Stimulated activated CD4-positive, alpha-beta T cell treated with anti-CD3 and anti-CD28 coated beads, Interleukin-2, amount 100 ng/mL, for 4 hours (primary cell): ENCODE measurements at places on chromosomes 4 and X.
A peak's percentile ranks its signal among the peaks of the same experiment; 100 is the strongest.

DNA sequence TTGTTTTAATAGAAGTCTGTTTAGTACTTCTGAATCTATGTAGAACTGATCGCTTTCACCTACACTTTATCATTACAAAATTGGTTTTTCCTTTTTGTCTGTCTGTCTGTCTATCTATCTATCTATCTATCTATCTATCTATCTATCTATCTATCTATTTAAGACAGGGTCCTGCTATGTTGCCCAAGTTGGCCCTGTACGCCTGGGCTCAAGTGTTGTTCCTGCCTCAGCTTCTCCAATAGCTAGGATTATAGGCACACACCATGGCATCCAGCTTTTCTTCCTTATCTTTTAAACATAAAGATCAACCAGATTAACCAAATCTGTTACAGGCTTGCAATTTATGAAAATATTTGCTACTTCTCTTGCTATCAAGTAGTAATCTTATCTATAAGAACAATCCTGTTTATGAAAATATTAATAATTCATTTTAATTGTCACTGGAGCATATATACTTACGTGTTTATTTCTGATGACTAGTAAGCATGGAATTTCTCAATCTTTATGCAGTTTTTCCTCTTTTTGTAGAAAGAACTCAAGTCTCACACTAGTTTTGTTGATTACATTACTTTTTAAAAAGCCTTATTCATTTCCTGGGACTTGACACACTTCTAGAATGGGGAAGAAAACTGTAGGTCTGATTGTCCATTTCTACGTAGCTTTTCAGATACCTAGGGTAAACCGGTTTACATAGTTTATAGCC is 24.5 kb downstream of the KIAA0232 start:
- DNase-seq: no peak

DNA sequence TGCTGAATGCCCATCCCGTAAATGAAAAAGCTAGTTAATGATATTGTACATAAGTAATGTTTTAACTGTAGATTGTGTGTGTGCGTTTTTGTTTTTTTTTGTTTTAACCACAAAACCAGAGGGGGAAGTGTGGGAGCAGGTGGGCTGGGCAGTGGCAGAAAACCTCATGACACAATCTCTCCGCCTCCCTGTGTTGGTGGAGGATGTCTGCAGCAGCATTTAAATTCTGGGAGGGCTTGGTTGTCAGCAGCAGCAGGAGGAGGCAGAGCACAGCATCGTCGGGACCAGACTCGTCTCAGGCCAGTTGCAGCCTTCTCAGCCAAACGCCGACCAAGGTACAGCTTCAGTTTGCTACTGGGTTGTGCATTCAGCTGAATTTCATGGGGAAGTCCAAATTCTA is at the start of gene SPP1:
TSS of gene SPP1 (plus strand) at position 249 of the 400 bp plus-strand sequence. CDS start 1,182 bp downstream, outside the sequence.
- DNase-seq: peak; percentile 20

GRCh38 chr4:117965622-117966021 is 68.7 kb upstream of the NDST3 start:
- DNase-seq: no peak

DNA sequence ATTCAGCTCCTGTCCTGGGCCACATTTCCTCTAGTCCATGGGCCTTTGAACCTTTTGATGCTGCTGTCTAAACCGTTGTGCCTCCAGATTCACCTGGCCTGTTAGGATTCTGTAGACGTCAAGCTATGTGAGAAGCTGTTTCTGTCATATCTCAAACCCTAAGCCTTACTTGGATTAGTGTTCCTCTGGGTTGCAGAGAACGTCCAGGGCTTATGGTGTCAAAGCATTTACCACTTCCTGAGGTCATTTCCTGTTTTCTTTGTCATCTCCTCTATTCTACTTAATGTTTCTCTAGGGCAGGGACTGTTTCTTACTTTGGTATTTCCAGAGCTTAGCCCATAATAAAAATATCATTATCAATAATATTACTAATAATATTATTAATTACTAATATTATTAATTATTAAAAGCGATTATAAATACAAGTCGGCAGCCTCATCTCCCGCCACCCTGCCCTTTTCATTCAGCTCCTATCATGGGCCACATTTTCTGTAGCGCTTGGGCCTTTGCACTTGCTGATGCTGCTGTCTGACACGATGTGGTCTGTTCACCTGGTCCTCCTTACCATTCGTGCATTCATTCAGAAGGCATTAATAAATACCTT is 19.1 kb downstream of the PRIMPOL start:
- no peak for DNase-seq

GRCh38 chrX:103330681-103331288 is 746 bp downstream of the TCEAL7 start:
- DNase-seq: no peak

DNA sequence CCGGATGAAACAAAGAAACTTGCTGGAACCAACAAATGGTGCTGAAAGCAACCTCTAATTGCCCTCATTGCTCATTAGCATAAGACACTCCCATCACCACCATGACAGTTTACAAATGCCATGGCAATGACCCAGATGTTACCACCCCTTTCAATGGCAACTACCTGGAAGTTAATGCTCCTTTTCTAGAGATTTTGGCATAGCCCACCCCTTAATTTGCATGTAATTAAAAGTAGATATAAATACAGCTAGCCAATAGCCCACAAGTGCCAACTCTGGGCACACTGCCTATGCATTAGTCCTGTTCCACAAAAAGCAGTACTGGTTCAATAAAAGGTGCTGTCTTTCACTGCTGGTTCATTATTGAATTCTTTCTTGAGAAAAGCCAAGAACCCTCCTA is 410.3 kb upstream of the PPP1R2C start:
- no peak for DNase-seq

- no peak for DNase-seq
Measured at GRCh38 chr4:92344216-92344615, 40.5 kb downstream of the GRID2 start.

DNA sequence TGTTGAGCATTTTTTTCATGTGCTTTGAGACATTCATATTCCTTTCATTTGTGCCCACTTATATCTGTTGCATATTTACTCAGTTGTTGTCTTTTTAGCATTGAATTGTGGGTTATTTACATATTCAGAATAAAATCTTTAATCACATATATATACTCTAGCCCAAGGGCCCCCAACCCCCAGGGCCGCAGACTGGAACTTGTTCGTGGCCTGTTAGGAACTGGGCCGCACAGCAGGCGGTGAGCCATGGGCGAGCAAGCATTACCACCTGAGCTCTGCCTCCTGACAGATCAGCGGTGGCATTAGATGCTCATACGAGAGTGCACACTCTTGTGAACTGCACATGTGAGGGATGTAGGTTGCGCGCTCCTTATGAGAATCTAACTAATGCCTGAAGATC is 480.6 kb downstream of the KCTD8 start:
- no peak for DNase-seq

- DNase-seq: no peak
Measured at GRCh38 chrX:21666679-21667078, 8.5 kb upstream of the KLHL34 start.

DNA sequence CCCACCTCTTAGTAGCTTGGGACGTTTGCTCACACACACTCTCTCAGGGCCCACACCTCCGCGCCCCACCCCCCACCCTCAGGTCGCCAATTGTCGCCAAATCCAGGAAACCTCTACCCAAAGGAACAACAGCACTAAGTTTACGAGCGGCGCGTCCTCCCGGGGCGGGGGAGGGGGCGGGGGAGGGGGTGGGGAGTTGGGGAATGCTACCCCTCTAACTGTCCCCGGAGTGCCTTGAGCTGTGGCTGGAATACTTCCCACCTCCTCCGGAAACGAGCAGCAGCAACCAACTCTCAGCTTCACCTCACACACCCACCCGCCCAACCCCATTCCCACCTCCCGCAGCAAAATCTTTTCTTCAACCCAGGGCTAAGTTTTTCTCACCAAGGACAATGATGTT is 135.6 kb upstream of the ZIC3 start:
- DNase-seq: no peak
